CD4-positive, alpha-beta T cell (primary cell): ENCODE measurements at places on chromosomes 1 and 21. TPM values are rescaled to one million over a fixed set of nuclear protein-coding genes. Genes with fewer than 3 reads are reported as not detected.

- peaks cover 1% of the 10 kb centered on the region for H3K36me3 ChIP-seq
- DNase-seq = no peak
- no peak overlapping the region for H3K27ac ChIP-seq
- peaks cover 75% of the 10 kb centered on the region for H3K4me1 ChIP-seq
These were observed 2.8 kb downstream of the AGTRAP start for GRCh38 chr1:11738783-11739182.

DNA sequence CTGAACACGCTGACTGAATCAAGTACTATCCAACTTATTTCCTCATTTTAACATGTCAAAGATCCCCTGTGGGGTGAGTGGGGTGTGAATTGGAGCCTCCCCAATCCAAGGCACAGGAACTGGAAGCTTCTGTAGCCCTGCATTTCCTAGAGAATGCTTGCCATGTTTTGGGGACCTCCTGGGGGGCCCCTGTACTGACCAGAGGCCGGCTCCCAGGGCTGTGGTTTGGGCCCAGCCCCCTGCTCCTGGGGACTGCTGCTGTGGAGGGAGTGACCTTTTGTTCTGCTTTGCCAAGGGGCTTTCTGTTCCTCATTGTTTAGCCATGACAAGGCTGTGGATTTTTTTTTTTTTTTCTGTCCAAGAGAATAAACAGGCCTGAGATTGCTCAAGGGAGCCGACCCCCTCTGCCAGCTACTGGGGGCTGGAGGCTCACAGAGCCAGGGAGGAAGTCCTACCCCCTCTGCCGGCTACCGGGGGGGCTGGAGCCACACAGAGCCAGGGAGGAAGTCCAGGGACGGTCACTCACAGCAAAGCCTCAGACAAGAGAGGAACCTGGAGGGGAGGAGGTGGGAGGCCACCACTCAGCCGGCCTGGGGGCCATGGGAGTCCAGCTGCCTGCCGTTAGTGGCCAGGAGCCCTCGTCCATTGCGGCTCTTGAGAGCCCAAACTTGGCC, 17.4 kb downstream of the TNFRSF1B start:
- no peaks in the 10 kb centered on the region for H3K27me3 ChIP-seq
- peak overlapping the region; percentile 1 for H3K27ac ChIP-seq
- DNase-seq = no peak
- H3K4me3 ChIP-seq = no peak overlapping the region
- peaks cover 94% of the 10 kb centered on the region for H3K4me1 ChIP-seq

DNA sequence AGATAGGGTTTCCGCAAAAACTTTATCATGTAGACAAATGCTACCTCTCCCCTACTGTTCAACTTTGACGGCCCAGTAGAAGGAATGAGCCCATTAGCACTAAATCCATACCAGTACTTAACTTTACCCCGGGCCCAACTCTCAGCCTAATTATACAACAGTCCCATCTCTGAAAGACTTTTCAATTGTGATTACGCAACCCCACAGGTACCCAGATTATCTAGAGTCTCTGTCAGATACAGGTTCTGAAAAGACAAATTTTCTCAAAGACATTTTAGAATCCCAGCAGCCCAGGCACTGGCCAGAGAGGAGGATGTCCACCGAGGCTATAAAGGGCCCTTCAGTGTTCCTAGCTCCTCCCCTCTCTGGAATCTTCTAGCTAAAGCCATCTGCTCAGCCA, 15.0 kb downstream of the FAM78B start:
- no peak overlapping the region for H3K4me3 ChIP-seq
- no peaks in the 10 kb centered on the region for H3K27me3 ChIP-seq
- no peak for DNase-seq
- H3K27ac ChIP-seq = no peak overlapping the region

SLC25A34 gene
- total RNA-seq = 2.8 TPM

- no peak overlapping the region for H3K4me3 ChIP-seq
- no peak overlapping the region for H3K27ac ChIP-seq
- peaks cover 1% of the 10 kb centered on the region for H3K27me3 ChIP-seq
- H3K36me3 ChIP-seq = no peaks in the 10 kb centered on the region
These were observed 67.8 kb upstream of the KLHDC7A start for GRCh38 chr1:18412882-18413353.

GRCh38 chr1:3910857-3911845, 11.1 kb upstream of the C1orf174 start:
- no peak overlapping the region for H3K27ac ChIP-seq
- no peaks in the 10 kb centered on the region for H3K36me3 ChIP-seq
- peak; percentile 81 for DNase-seq
- H3K4me3 ChIP-seq = no peak overlapping the region
- H3K27me3 ChIP-seq = peaks cover 2% of the 10 kb centered on the region

- DNase-seq = no peak
- peak overlapping the region; percentile 63 for H3K27ac ChIP-seq
- no peaks in the 10 kb centered on the region for H3K36me3 ChIP-seq
- peaks cover 60% of the 10 kb centered on the region for H3K4me1 ChIP-seq
- H3K4me3 ChIP-seq = peak overlapping the region; percentile 15
These were observed 235.7 kb upstream of the RAB4A start for GRCh38 chr1:229035054-229035747.

GRCh38 chr1:154583773-154584172, 16.2 kb downstream of the CHRNB2 start:
- DNase-seq = no peak
- H3K4me3 ChIP-seq = no peak overlapping the region
- H3K27me3 ChIP-seq = no peaks in the 10 kb centered on the region
- H3K36me3 ChIP-seq = peaks cover 97% of the 10 kb centered on the region
- H3K4me1 ChIP-seq = no peaks in the 10 kb centered on the region
